ENCODE measurements at places on chromosomes 11 and 22. TPM values are rescaled to one million over a fixed set of nuclear protein-coding genes. Genes with fewer than 3 reads are reported as not detected.
A peak's percentile ranks its signal among the peaks of the same experiment; 100 is the strongest.

MPPED2 gene
- total RNA-seq = 7.7 TPM

- peaks cover 32% of the 10 kb centered on the region for H3K4me1 ChIP-seq
- H3K27ac ChIP-seq = peak overlapping the region; percentile 70
- H3K36me3 ChIP-seq = no peaks in the 10 kb centered on the region
- peaks cover 3% of the 10 kb centered on the region for H3K27me3 ChIP-seq
- peak; percentile 70 for DNase-seq
Observed at GRCh38 chr22:43152357-43153071, 1.2 kb downstream of the TSPO start.

VPREB1 gene
- total RNA-seq = 0.18 TPM

GRCh38 chr22:23415490-23415851 lies 164.6 kb downstream of the IGLL1 start:
- H3K4me1 ChIP-seq = no peaks in the 10 kb centered on the region
- peaks cover 3% of the 10 kb centered on the region for H3K27me3 ChIP-seq
- no peak for DNase-seq
- no peaks in the 10 kb centered on the region for H3K36me3 ChIP-seq
- no peak overlapping the region for H3K4me3 ChIP-seq

DNA sequence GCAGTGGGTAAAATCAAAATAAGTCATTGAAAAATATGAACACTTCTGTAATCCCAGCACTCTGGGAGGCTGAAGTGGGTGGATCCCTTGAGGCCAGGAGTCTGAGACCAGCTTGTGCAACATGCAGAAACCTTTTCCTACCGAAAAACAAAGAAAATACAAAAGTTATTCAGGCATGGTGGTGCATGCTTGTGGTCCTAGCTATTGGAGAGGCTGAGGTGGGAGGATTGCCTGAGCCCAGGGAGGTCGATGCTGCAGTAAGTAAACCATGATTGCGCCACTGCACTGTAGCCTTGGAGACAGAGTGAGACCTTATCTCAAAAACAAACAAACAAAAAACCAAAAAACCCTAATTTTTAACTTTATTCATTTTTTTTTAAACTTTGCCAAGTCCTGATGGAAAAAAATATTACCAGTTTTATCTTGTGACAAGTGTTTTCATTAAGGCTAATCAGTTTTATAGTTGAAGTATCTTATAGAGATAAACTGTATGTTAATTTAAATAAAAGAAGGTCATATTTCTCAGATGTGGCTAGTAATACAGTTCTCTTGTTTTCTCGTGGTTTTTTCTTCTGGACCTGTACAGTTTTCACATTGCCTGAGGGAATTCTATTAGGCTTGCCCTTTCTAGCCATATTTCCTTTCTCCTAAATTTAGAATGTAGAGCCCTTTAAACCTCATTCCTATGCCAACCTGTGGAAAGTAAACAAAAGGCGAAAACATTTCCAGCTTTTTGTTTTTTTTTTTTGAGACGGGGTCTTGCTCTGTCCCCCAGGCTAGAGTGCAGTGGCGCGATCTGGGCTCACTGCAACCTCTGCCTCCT lies 9.4 kb downstream of the HIPK3 start:
- H3K4me1 ChIP-seq = peaks cover 4% of the 10 kb centered on the region
- DNase-seq = no peak
- no peak overlapping the region for H3K27ac ChIP-seq
- no peaks in the 10 kb centered on the region for H3K27me3 ChIP-seq
- no peaks in the 10 kb centered on the region for H3K36me3 ChIP-seq

Data from muscle of leg (tissue), 16 donors.